ENCODE measurements at places on chromosomes 2 and 18.

DNA sequence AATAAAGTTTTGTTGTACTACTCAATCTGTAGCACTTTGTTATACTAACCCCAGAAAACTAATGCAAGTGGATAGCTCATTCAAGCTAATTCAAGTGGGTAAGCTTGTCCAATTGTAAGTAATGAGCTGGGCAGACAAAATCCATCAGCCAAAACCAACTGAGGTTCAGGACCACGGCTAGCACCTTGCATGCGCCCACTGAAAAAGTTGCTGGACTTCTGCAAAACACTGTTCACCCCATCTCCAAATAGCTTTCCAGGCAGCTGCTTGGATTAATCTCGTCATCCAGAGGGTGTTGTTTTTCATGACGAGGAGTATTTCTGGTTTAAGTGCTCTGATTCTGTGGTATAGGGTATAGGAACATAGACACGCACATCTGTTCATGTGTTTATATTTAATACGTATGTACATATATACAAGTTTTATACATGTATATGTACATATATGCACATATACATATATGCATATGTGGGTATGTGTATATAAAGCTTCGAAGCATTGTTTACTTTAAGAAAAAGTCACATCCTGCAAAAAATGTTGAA lies 307.5 kb downstream of the GALR1 start:
- DNase-seq: peak; percentile 2

DNA sequence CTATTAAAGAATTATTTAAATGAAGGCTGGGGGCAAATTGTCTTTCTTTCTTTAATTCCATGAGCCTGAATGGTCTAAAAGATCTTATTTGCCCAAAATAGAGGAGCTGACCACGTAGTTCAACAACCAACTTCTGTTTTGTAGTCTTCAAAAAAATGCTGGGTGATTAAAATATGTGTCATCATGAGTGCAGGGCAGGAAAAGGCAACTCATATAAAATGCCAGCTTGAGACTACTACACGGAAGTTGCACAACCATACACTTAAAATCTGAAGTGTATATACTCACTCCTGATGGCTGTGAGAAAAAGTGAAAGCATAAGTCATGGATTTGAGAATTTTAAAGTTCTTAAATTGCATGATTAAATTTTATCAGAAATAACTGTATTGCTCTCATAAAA lies 210.9 kb downstream of the DYM start:
- DNase-seq: peak; percentile 86

GRCh38 chr2:41722668-41723369 lies 325.0 kb upstream of the PKDCC start:
- no peak for DNase-seq

DNA sequence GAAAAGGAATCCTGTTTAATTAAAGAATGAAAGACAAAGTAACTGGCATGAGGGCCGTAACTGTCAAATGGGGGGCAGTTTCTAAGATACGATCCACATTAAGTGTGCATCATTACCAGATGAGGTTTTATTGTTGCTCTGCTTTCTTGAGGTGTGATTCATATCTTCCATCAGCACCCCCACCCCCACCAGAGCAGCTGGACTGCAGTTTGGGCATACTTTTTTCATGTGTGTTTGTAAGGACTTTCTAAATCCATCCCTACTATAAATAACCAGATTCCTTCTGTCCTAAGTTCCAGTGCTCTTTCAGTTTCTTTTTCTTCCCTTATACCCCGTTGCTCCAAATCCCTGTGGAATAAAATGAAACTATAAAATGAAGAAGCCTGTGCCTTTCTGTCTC lies 142.1 kb downstream of the CDCA7 start:
- DNase-seq: peak; percentile 71

GRCh38 chr18:44507729-44508325 lies 172.9 kb upstream of the SETBP1 start:
- no peak for DNase-seq

DNA sequence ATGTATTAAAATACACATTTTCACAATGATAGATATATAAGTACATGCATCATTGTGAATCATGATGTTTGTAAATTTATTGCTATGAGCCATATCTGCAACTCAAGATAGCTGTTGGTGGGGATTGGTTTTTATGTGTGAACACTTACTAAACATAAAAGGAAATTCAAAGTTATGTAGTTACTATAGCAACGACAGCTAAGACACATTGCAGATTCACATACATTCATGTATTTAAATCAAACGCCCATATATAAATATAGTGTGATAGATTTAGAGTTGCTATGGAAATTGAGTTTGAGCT lies 65.6 kb downstream of the MAPRE2 start:
- no peak for DNase-seq

- no peak for DNase-seq
Measured at GRCh38 chr2:224579411-224579810, 5.8 kb downstream of the CUL3 start.

DNA sequence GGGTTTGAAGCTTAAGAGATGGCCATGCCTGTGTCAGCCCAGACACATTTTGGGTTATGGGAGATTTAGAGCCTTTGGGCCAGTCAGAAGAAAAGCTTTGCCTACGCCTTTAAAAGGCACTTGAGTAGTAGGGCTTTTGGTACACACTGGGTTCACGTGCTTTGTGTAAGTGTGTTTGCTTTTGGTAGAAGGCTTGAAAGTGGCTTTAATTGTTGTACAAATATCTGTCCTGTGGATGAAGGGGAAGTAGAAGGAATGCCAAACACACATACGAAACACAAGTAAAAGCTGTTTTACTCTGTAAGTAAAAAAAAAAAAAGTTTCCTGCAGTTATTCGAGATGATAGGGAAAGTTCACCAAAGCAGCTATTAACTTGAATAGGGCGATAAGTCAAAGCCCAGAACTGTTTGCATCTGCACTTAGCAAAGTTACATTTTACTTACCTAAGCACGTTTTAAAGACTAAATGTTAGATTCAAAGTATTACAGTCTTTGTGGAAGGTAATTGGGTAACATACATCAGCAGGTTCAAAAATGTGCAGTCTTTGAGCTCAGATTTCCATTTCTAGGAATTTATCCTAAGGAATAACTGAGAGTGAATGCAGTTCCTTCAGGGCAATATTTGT lies 75.4 kb downstream of the STK25 start:
- no peak for DNase-seq

GRCh38 chr2:18950361-18950851 lies 361.0 kb upstream of the NT5C1B start:
- peak; percentile 53 for DNase-seq

DNA sequence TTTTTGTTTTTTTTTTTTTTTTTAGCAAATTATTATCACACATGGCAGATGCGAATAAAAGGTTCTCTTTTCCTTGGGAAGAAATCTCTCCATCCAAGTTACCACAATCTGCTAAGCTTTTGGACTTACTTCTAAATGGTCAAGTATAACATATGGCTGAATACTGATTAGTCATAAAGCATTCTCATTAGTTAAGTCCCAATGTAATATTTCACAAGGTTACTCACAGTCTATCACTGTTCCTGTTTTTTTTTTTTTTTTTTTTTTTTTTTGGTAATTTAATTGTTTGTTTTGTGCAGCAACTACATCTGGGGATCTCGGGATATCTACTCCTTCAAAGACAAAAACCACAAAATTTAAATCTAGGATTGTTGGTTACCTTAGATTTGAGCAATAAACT lies 771.7 kb downstream of the CPS1 start:
- no peak for DNase-seq

DNA sequence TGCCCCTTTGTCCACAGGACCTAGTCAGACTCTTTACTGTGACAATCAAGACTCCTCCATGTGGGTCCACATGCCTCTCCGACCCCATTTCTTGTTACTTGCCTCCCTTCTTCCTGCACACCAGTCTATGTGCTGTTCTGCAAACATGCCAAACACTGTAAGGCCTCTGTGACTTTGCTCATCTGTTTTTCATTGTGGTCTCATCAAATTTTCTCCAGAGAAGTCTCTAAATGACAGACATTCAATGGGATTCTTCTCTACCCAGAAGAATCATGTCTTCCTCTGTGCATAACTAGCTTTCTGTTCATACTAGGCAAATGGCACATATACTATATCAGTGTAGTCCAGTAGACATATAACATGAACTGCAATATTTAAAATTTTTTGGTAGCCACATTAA lies 43.0 kb upstream of the KCNE4 start:
- DNase-seq: peak; percentile 69

- DNase-seq: no peak
Measured at GRCh38 chr2:55705027-55705653, 11.5 kb upstream of the PNPT1 start.

- no peak for DNase-seq
Measured at GRCh38 chr2:187148059-187148714, 299.2 kb upstream of the ZSWIM2 start.

GRCh38 chr2:69807821-69808540 lies 21.5 kb upstream of the GMCL1 start:
- DNase-seq: no peak

- no peak for DNase-seq
Measured at GRCh38 chr18:62786689-62787088, 71.3 kb downstream of the PHLPP1 start.

DNA sequence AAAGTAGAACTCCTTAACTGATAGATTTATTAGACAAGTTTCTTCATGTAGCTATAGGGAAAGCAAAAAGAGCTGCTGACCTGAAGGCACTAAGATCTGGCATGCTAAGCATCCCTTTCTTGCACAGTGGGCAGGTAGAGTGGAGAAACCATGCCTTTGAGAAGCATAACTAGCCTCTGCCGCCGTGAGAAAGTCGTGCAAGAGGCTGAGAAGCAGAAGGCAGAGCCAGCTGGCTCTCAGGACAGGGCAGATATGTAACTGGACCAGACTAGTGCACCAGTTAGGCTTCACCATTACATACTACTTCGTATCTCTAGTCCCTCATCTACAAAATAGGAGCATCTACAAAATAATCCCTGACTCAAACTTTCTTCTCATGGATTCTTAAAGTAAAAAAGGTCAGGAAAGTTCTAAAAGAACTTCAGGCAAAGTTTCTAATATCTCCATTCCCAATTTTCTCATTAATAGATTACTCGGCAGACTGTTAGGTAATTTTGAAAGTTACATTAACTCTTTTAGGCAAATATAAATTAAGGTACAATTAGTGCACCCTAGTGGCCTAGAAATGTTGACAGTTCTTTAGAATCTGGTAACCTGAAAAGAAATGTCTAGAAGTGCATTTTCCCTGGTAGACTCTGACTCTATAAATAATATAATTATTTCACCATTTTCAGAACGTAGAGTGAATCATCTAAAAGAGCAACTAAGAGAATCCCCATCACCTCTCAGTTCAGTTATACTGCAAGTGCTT lies 10.3 kb downstream of the ERBB4 start:
- DNase-seq: no peak

GRCh38 chr2:98564541-98565132 lies 43.7 kb downstream of the COA5 start:
- no peak for DNase-seq

- DNase-seq: no peak
Measured at GRCh38 chr2:240564561-240565332, 3.5 kb upstream of the RNPEPL1 start.

- no peak for DNase-seq
Measured at GRCh38 chr2:98374958-98375570, 28.8 kb downstream of the CNGA3 start.
